ENCODE measurements at places on chromosomes 5 and 9. TPM values are rescaled to one million over a fixed set of nuclear protein-coding genes. Genes with fewer than 3 reads are reported as not detected.

DNA sequence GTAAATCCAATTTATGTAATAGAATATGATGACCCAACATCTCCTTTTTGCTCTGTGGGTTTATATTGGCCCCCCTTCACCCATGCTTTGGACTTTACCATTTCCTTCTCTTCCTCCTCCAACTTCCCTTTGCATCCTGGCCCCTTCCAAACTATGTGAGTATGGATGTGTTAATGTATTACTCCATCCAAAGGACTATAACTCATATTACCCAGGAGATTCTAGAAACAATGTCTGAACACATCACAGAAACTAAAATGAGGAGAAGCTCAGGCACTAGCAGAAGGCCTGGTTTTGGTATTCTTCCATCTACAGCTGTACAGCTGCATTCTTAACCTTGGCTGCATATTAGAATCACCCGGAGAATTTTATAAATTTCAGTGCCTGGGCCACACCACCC lies 110.7 kb downstream of the PDE4D start:
- no peak for DNase-seq
- no peaks in the 10 kb centered on the region for H3K36me3 ChIP-seq
- no peak overlapping the region for H3K4me3 ChIP-seq
- H3K27me3 ChIP-seq: peaks cover 11% of the 10 kb centered on the region
- no peak overlapping the region for H3K27ac ChIP-seq

TERT gene
- total RNA-seq: 11.9 TPM

SLC25A2 gene
- 0.30 TPM for total RNA-seq

DNA sequence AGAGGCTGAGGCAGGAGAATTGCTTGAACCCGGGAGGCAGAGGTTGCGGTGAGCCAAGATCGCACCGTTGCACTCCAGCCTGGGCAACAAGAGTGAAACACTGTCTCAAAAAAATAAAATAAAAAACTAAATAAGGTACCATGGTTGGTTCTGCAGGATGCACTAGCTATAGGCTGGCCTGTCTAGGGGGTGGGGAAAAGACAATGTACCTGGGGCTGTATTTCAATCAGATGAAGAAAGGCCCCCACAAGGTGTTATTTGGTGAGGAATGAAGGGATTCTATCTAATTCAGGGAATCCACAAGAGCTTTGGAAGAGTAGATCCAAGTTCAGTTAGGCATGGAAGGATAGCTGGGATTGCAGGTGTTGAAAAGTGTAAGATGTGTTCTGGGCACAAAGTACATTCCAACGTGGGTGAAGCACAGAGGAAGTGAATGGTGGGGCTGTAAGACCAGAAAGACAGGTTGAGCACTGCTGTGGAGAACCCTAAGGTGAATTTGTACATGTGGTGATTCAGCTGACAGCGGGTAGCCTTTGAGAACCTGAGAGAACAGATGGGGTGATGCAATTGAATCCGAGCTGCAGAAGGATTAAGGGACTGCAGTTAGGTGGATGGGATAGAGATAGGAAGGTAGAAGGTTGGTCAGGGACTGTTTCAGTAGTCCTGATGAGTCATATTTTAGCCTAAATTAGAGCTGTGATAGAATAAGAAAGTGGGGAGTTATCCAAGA lies 71.8 kb downstream of the CAST start:
- H3K4me3 ChIP-seq: no peak overlapping the region
- H3K4me1 ChIP-seq: peaks cover 7% of the 10 kb centered on the region
- H3K36me3 ChIP-seq: peaks cover 14% of the 10 kb centered on the region
- no peak for DNase-seq

MEIKIN gene
- not detected for total RNA-seq

DNA sequence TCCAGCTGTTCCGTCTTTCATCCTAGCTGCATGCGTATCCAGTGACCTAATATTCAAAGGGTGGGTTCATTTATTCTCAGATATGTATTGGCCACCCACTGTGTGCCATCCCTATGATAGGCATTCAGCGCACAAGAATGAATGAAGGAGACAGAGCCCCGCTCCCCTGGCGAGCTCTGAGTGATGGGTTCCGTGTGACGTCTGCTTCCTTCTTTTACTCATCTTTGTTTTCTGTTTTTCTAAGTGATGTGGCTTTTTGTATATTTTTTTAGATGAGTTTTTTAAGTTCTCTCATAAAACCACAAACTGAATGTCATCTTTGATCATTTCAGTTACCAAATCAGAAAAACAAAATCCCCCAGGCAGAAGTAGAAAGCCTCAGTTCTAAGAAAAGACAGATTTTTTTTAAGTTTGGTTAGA lies 168.3 kb upstream of the OTULINL start:
- H3K4me3 ChIP-seq: peak overlapping the region; percentile 44
- H3K36me3 ChIP-seq: no peaks in the 10 kb centered on the region
- peak overlapping the region; percentile 92 for H3K27ac ChIP-seq
- DNase-seq: peak; percentile 73

ZDHHC11B gene
- 0.61 TPM for total RNA-seq

DNA sequence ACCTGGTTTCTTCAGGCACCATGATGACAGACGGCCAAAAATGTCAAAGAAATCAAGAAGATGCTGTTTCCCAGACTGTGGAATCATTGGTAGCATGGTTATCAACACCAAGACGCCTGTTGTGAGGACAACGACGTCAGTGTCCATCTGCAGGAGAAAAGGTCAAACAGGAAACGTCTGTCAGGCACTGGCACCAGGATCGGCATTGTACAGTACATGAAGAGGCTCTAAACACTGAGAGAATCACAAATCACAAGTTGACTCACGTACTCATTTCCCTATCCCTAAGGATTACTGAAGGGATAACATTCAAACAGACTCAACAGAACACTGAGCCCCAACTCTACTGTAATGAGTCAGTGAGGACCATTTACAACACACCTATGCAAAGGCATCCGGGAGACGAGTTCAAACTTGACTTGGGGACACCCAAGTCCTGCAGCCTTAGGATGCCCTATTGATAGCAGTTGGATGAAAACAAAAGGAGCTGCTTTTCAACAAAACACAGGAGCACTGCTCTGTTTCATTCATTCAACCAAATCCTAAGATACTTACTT lies 21.0 kb downstream of the TSC1 start:
- DNase-seq: no peak
- no peak overlapping the region for H3K27ac ChIP-seq
- H3K36me3 ChIP-seq: peaks cover 48% of the 10 kb centered on the region
- no peak overlapping the region for H3K4me3 ChIP-seq

DNA sequence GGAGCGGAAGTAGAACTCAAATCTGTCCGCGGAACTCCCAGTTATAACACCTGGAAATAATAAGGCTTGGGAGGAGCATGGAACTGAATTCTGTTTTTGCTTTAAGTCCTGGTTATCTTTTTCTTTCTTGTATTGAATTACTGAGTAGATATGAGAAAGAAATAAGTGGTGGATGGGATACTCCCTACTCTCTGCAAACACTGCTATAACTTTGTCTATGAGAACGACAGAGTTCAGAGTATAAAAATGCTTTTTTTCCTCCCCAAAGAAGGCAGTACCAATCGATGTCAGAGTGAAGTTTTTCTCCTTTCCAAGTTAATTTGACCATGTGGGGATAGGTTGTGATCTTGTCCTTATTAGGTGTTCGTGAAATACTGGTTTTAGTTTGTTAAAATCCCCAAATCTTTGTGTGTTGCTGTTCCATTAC lies 1.2 kb downstream of the RIC1 start:
- H3K4me3 ChIP-seq: peak overlapping the region; percentile 96
- H3K36me3 ChIP-seq: peaks cover 14% of the 10 kb centered on the region
- H3K27ac ChIP-seq: peak overlapping the region; percentile 95

SEC24A gene
- 32.2 TPM for total RNA-seq

DNA sequence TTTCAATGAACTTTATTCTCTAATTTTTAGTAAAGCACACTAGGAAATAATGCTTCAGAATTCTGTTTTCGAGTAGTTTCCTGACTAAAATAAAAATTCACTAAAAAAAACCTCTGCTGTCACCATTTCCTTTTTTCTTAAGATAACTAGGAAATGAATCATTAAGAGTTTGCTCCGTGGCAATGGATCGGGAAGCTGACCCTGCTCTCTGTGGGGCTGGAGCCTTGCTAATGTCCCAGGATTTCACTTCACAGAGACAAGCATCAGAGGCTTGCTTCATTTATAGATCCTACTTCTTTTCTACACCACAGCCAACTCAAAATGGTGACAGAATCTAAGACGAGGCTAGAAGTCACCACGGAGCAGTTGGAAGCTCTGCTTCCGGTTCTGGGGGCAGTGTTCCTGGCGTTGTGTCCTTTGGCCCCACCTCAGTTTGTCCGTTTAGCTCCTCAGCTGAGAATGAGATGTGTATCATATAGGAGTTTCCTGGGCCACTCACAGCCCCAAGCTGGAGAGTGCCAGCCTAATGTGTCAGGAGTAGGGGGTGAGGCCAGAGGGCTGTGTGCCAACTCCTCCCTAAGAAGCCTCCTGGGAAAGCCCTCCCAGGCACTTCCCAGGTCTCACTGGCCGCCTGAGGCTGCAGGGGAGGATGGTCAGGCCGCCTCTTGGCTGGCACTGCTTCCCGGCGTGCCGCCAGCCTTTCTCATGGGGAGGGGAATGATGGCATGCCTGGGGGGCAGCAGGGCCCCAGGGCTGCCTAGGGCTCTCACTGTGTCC lies 19.6 kb downstream of the TENT4A start:
- H3K36me3 ChIP-seq: peaks cover 30% of the 10 kb centered on the region
- H3K4me3 ChIP-seq: no peak overlapping the region
- DNase-seq: no peak

DNA sequence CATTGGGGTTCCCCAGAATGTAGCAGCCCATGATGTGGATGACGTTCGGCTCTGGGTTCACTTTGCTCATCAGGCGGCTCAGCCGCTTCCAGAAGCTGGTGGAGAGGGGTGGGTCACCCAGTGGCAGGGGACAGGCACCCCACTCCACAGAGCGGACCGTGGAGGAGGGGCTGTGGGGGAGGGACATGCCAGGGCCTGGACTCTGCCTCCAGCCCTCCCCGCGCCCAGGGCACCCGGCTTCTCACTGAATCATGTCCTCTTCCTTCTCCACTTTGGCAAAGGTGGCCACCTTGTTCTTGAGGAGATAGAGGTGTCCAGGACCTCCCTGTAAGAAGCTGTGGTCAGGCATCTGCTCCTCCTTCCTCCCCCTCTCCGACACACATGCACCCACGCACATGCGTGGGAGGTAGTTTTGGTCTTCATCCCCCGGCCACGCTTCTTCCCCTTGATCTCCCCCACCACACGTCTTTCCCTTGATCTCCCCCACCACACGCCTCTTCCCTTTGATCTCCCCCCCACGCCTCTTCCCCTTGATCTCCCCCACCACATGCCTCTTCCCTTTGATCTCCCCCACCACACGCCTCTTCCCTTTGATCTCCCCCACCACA lies 8.9 kb upstream of the ENTPD8 start:
- H3K4me3 ChIP-seq: no peak overlapping the region
- H3K27me3 ChIP-seq: no peaks in the 10 kb centered on the region
- peak; percentile 49 for DNase-seq
- peaks cover 38% of the 10 kb centered on the region for H3K4me1 ChIP-seq
- peak overlapping the region; percentile 19 for H3K27ac ChIP-seq

DNA sequence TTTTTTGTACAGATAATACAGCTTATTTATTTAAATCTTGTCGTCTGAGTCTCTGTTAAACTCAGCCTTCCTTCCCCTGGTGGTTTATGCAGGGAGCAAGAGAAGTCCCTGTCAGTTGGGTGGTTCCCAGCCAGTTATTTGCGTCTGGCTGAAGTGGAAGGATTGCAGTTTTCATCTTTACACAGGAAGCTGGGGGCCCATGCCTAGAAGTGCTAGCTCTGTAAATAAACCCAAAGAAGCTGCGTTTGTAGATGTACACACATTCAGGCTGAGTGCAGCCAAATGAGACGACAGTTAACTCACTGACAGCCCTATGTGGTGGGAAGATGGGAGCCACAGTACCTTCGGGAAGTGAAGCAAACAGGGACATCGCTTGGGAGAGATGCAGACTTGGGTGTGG lies 122.1 kb downstream of the SAXO1 start:
- H3K4me3 ChIP-seq: no peak overlapping the region
- H3K27ac ChIP-seq: no peak overlapping the region
- no peak for DNase-seq

NEUROG1 gene
- not detected for total RNA-seq

FABP6 gene
- total RNA-seq: not detected

GRCh38 chr9:123712399-123712798 lies 217.5 kb downstream of the DENND1A start:
- no peak overlapping the region for H3K27ac ChIP-seq
- peaks cover 5% of the 10 kb centered on the region for H3K36me3 ChIP-seq
- H3K27me3 ChIP-seq: no peaks in the 10 kb centered on the region
- H3K4me3 ChIP-seq: no peak overlapping the region
- DNase-seq: no peak

DMGDH gene
- total RNA-seq: 0.50 TPM

HAND1 gene
- not detected for total RNA-seq

GRCh38 chr5:33261305-33261704 lies 179.5 kb upstream of the TARS1 start:
- no peaks in the 10 kb centered on the region for H3K27me3 ChIP-seq
- no peak for DNase-seq
- no peak overlapping the region for H3K27ac ChIP-seq

GRCh38 chr5:69129413-69129812 lies 35.6 kb downstream of the SLC30A5 start:
- H3K4me1 ChIP-seq: no peaks in the 10 kb centered on the region
- H3K36me3 ChIP-seq: peaks cover 31% of the 10 kb centered on the region
- no peak for DNase-seq
- no peaks in the 10 kb centered on the region for H3K27me3 ChIP-seq
- H3K27ac ChIP-seq: no peak overlapping the region

DNA sequence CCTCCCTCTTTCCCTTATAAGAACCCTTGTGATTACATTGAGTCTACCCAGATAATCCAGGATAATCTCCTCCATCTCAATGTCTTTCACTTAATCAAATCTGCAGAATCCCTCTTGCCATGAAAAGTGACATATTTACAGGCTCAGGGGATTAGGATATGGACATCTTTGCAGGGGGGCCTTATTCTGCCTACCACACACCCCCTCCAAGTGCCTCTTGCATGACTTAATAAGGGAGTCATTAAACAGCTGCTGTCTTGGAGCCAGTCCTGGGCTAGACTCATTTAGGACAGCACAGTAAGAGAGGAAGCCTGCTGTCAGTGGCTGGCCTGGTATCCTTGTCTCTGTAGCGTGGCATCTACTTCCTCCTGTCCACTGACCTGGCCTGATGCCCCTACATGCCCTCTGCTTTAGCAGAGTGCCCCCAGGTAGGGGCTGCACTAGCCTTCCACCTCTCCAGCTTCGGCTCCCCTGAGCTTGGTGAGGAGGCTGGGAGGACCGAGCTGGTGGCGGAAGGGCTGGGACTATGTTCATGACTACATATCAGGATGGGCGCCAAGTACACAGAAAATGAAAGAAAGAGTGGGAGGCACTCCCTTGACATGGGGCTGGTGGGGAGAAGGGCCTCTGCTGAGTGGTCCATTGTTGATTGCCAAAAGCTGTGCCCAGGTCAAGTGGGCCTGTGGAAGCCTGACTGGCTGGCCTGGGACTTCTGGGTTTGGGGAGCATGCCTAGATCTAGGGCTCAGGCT lies 17.2 kb downstream of the ENHO start:
- H3K27me3 ChIP-seq: no peaks in the 10 kb centered on the region
- H3K36me3 ChIP-seq: no peaks in the 10 kb centered on the region

DNA sequence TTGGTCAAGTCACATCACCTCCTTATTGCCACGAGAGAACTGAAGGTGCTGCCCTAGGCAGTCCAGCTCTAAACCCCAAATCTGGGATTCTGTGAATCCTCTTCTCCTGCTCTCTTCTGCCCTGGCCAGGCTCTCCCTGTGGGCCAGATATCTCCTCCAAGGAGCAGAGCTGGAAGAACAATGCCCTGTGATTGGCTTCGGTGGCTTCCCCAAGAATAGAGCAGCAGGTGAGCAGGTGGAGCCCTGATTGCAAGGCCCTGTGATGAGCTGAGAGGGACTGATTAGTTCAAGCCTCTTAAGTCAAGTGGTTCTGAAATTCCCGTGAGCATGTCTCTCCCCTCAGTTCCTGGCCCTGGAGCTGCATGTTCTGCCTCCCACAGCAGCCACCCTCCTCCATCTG lies 175.3 kb upstream of the BRINP1 start:
- H3K27me3 ChIP-seq: no peaks in the 10 kb centered on the region
- no peak overlapping the region for H3K27ac ChIP-seq
- no peak overlapping the region for H3K4me3 ChIP-seq
- no peaks in the 10 kb centered on the region for H3K36me3 ChIP-seq
- no peak for DNase-seq

Measured in activated CD4-positive, alpha-beta T cell treated with anti-CD3 and anti-CD28 coated beads for 36 hours (primary cell).